ENCODE measurements at places on chromosomes 7 and 10.

DNA sequence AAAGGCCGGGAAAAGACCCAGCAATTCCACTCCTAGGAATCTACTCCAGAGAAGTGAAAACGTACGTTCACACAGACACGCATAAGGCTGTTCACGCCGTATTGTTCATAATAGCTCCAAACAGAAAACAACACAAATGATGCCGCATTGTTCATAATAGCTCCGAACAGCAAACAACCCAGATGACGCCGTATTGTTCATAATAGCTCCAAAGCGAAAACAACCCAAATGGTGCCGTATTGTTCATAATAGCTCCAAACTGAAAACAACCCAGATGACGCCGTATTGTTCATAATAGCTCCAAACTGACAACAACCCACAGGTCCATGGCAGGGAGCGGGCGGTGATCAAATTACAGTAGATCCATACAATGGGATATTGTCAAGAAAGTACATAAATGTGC is 85.2 kb upstream of the DNAAF5 start:
- no peak for DNase-seq

DNA sequence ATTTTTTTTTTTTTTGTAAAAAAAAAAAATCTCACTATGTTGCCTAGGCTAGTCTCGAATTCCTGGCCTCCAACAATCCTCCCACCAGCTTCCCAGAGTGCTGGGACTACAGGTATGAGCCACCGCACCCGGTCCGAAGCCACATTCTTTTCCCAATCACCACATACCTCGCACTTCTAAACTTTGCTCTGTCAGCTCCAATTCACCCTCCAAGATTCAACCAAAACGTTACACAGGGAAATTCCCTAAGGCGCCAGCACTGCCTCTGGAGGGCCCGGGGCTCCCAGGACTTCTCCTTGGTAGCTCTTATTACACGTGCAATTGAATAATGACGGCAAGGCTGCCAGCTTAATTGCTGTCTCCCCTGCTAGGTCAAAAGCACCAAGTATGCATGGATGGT is 10.3 kb upstream of the DNAAF5 start:
- no peak for DNase-seq

DNA sequence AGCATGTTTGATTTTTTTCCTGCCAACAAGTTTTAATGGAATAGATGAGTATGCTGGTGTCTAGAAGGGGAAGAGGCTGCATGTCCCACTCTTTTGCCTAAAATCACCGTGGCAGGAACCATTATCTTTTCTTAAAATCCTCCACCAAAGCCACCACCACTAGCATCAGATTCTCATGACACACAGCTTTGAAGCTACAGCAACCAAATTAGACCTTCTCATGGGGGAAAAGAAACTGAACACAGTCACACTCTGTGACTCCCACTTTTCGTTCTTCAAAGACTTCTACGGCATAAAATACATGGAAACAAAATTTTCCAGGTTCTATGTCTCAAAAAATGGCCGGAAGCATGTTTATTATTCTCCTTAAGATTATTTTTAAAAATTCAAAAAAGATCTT is 81.8 kb downstream of the SGMS1 start:
- no peak for DNase-seq

DNA sequence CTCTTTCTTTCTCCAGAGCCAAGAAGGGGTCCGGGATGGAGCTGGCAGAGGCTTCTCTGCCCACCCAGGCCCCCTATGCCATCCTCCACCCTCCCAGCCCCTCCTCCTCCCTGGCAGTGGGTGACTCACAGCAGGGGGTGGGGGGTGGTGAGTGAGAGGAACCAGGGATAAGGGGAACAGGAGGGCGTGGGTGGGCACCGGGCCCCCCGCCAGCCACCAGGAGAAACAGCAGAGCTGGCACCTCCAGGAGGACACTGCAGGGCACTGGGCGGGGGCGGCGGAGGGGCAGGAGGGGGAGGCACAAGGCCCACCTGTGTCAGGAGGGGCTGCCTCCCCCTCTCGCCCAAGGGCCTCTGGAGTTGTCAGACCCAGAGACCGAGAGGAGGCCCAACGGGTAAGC is 56.0 kb downstream of the CAMK2B start:
- DNase-seq = no peak

- no peak for DNase-seq
Observed at GRCh38 chr10:1274111-1274661, 218.0 kb downstream of the WDR37 start.

- no peak for DNase-seq
Observed at GRCh38 chr7:81871606-81872265, 101.9 kb upstream of the HGF start.

- DNase-seq = no peak
Observed at GRCh38 chr7:128831178-128831993, 1.2 kb downstream of the FLNC start.

DNA sequence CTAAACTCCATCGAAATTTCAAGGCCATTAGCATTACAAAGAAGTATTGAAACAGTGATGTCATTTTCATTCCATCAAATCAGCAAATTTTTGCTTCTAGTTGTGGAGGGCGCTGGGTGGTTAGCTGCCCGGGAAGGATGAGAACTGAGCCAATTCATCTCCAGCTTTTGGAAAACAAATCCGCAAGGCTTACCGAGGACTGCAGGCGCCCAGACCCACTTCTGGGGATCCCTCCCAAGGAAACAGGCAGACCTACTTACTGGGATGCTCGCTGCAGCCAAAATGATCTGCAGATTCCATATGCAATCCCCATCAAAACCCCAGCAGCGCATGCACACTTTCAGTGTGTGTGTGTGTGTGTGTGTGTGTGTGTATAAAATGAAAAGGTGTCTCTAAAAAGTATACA is 19.2 kb downstream of the TNRC18 start:
- DNase-seq = no peak

DNA sequence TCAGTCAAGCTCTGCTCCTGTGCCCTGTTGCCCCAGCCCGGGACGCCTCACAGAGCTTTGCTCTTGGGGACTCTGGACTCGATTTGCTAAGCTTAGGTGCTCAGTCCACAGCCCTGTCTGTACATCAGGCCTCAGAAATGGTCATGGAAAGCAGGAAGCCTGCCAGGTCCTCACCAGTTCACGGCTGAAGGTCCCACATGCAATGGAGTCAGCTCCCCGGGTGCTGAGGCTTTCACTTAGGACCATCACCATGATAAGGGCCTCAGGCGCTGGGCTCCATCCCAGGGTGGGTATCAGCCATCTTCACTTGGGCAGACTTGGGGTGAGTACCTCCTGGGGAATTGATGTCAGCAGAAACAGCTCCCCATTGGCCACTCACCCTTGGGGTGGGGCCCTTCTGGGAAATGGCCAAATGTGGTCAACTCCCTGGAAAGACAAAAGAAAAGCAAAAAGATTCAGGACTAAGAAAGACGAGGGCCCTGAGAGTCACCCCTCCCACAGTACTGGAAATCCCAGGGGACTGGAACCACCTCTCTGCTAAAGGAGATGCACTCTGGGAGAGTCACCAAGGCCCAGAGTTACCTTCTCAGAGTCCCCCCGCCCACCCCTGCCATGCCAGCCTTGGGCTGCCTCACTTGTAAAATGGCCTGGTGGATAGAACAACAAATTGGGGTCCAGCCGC is 37.6 kb downstream of the FAM53B start:
- no peak for DNase-seq

GRCh38 chr7:136958016-136958415 is 89.6 kb downstream of the CHRM2 start:
- no peak for DNase-seq

DNA sequence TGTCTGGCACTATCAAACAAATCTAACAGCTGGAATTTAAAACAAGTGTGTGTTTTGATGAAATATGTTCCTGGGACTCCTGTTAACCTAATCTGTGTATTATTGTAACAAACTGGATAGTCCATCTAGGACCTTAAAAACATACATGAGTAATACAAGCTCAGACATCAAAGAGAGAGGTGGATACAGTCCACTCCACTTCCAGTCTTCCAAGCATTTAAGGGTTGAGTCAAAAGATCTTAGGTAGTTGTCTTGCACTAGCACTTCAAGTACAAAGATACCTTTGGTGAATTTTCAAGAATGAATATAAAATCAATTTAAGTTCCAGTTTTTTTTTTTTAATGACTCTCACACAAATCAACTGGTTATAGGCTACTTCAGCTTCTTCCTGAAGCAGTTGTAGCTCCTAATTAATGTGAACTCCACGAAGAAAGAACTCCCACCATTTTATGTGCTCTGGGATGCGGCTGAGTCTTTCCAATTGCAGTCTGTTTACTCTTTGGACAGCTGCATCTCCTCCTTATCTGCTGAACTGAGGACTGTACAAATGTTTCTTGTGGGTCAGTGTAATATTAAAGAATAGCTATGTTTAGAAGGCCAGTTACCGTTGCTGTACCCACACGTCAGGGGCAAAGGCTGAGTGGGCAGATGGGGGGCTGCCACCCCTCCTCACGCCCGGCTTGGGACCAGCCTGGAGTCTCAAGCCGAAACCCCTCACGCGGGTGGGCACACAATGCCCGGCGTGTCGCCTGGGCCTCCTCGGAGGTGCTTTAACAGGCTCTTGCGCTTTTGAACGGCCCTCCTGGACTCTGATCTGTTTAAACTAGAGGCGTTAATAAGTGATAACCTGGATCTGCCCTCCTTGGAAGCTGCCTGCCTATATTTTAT is 2.9 kb upstream of the IGF2BP3 start:
- no peak for DNase-seq

DNA sequence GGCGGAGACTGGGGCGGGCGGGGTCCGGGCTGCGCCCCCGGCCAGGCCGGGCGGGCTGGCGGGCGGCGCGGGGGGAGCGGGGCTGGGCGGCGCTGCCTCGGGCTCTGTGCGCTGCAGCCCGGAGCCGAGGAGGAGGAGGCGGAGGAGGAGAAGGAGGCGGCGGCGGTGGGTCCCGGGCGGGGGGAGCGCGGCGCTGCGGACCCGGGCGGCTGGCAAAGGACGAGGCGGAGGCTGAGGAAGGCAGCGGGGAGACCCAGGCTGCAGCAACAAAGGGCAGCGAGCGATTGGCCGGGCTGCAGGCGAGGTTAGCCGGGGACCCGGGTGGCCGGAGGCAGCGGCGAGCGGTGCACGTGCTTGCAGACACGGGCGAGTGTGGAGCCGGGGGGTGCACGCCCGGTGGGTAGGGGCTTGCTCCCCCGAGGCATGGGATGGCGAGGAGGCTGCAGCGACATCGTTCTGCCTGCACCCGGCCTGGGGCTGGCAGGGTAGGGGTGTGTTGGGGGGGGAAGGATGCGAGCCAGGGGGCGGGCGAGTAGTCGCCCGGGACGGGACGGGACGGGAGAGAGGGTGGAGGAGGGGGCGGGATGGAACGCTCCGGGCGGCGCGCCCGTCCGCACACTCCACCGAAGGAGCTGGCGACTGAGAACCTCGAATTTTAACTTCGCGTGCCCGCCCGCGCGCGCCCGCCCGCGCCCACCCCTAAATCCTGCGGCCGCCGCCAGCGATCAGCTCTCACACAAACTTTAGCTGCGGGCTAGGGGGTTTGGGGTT is 844 bp upstream of the KAT6B start:
- peak; percentile 15 for DNase-seq

- no peak for DNase-seq
Observed at GRCh38 chr7:5709347-5709950, 72.0 kb downstream of the RNF216 start.

- DNase-seq = no peak
Observed at GRCh38 chr7:99784007-99784406, at the start of gene CYP3A4. Gene CYP3A4, minus strand, starts transcription at chr7:99784184. Its CDS starts 103 bp downstream, at chr7:99784081.

- DNase-seq = no peak
Observed at GRCh38 chr7:69173341-69173740, 424.9 kb upstream of the AUTS2 start.

DNA sequence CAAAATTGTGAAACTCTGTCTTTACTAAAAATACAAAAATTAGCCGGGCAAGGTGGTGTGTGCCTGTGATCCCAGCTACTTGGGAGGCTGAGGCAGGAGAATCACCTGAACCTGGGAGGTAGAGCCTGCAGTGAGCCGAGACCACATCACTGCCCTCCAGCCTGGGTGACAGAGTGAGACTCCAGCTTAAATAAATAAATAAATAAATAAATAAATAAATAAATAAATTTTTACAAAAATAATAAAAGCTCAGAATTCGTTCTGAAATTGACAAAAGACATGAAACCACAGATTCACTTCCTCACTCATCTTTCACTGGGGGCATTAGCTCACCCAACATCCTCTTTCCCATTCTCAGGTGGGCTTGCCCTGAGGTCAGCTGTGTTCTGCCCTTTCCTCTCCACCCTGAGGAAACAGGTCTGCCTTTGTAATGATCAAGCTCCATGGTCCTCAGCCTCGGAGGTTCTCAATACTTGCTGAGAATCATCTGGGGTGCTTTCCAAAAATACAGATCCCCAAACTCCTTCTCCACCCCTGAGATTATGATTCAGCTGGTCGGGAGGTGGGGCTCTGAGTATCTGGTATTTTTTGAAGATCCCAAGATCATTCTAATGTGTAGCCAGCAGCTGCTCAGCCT is 29.2 kb upstream of the APBB1IP start:
- no peak for DNase-seq

- DNase-seq = no peak
Observed at GRCh38 chr7:20164425-20165145, 52.6 kb downstream of the MACC1 start.

- DNase-seq = no peak
Observed at GRCh38 chr10:61606959-61607907, 55.5 kb upstream of the CABCOCO1 start.

DNA sequence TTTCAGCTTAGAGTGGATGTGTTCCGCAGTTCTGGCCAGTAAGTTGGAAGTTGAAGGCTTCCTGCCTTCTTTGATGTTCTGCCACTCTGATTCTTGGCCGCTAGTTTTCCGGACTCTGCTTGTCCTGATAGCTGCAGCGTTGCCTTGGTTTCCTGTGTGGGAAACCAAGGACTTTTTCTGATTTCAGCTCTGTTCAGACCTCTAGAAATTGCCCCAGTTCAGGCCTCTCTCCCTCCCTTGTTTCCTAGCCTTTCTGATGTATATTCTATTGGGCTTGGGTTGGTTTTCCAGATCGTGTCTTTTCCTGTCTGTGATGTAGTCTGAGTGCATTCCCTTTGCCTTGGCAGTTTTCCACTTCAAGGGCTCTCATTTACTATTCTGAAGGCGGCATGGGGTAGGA is 318.7 kb downstream of the BBS9 start:
- DNase-seq = no peak

GRCh38 chr7:129780974-129781927 is 169.7 kb downstream of the NRF1 start:
- no peak for DNase-seq

GRCh38 chr10:70967591-70968587 is 79.5 kb upstream of the PCBD1 start:
- DNase-seq = no peak

- DNase-seq = no peak
Observed at GRCh38 chr10:67077376-67077775, 151.5 kb downstream of the LRRTM3 start.

Measured in brain pericyte (primary cell).